ENCODE measurements at places on chromosomes 11 and 22.

GRCh38 chr22:22813126-22814075 is 74.2 kb upstream of the IGLL5 start:
- DNase-seq: no peak

DNA sequence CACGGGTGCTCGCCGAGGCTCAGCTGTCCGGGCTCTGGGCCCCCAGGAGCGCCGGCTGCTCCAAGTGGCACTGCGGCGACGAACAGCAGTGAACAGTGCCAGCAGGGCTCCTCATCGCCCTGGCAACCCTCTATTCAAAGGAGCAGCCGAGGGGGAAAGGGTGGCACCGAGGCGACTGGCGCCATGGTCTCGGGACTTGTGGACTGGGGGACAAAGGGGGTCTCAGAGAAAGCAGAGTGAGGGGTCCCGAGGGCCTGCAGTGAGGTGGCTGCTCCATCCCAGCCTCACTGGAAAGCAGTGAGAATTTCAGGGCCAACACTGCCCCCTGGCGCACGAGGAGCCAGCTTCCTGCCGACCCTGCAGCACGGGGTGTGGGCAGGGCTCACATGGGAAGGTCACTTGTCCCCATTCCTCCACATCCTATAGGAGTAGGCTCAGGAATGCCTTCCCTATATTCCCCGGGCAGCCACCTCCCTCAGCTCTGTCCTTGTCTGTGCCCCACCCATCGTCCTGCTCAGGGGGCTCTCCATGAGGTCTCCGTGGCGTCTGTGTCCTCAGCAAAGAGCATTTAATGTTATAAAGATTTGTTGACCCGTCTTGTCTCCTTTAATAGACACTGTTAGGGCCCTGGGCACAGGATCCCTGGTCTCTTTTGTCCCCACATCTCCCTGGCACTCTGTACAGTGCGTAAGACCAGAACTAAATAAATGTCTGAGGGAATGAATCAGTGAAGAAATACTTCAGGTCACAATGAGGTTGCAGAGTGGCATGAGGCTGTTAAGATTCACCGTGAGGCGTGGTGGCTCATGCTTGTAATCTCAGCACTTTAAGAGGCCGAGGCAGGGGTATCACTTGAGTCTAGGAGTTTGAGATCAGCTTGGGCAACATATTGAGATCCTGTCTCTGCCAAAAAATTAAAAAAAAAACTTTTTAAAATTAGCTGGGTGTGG is 26.4 kb downstream of the LRFN4 start:
- DNase-seq: peak; percentile 35

- no peak for DNase-seq
These were observed 32.9 kb downstream of the RBFOX2 start for GRCh38 chr22:35995772-35996171.

DNA sequence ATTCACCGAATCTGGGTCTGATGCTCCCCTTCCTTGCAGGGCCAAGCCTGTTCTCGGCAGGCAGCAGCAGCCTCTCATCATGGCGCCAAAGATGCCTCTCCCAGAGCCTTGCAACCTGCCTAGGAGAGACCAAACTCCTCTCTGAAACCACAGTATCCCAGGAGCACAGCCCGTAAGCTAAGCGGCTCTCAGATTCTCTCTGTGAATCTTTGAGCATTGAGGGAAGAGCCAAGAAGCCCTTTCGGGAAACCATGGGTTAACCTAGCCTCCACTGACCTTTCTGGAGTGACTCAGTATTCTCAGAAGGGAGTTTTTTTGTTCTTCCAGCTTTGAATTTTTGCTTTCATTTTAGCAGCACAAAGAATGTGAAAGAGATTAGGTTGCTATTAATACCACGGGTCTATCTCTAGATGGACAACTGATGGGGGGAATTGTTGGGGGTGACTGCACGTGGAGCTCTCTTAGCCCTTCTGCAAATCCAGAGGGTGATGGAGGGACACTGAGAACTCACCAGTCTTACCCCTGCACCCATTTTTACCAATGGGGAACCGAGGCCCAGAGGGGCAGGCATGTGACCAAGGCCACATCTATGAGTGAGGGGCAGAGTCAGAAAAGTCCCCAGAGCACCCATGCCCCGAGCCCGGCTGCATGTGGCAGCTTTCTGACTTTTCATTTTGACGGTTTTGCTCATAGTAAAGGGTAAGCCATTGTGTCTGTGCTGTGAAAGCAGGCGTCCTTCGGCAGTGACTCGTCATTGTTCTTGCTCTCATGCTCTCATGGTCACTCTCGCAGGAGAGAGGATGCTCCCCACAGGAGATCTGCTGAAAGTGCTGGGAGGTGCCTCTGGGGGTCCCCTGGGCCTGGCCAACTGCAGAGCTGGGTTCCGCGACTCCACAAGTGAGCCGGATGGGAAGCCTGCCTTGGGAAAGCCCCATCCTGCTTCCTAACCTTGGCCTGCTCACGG is 36.0 kb downstream of the IRAG1 start:
- DNase-seq: no peak

DNA sequence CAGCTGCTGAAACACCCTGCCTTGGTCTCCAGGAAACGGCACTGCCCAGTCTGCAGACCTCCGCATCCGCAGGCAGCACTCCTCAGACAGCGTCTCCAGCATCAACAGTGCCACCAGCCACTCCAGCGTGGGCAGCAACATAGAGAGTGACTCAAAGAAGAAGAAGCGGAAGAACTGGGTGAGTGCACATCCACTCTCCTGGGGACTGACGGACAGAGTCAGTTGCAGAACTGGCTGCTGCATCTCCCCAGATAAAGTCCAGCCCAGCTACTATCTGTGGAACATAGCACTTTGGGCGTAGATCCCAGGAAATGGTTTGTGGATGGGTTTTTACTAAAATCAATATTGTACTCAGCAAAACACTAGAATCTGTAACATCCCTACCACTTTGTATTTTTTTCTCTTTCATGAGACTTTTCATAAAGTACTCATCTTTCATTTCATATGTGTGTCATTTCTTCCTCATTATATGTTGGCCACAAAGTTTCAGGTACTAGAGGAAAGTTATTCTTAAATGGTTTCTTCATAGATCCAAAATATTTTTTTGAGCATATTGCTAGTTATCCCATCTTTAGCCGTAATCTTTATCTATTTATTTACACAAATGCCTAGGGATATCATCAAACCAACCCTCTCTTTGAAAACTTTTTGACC is 80.1 kb downstream of the DBX1 start:
- DNase-seq: no peak

DNA sequence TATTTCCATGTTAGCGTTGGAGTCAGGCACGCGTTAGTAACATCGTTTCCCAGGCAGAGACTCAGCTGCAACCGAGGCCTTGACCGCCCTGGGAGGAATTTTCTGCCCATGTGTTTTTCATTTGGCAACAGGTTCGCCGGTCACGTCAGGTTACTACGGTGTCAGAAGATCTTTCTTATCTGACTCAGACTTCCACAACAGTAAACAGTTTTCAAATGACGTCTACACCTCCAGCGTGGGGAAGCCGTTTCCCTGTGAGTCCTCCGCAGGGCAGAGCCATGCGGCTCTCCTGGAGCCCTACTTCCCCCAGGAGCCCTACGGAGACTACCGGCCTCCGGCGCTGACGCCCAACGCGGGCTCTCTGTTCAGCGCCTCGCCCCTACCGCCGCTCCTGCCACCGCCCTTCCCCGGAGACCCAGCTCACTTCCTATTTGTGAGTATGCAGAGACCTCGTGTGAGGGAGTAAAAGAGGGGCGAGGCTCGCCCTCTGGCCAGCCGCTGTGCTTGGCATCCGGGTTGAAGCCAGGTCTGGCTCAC is 14.3 kb upstream of the POU2AF3 start:
- no peak for DNase-seq

- no peak for DNase-seq
These were observed 20.3 kb upstream of the WNT7B start for GRCh38 chr22:45997077-45997776.

GRCh38 chr11:33775832-33776470 is 1.6 kb upstream of the FBXO3 start:
- no peak for DNase-seq

DNA sequence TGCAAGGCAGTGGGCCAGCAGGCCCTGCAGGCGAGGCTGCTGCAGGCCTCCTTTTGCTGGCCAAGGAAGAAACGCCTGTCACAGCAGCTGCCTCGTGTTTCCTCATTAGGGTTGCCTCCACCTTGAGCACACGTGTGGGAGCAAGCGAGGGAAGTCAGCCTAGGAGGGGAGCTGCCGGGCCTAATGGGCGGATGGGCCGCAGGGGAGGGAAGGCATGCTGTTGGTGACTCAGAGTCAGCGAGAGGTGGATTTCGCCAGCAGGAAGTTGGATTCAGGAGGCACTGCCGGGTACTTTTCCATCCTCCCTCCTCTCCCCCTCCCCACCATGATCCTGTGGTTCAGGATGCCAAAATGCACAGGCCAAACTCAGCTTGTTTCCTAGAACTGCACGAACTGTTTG is 498.7 kb downstream of the METTL15 start:
- DNase-seq: no peak

DNA sequence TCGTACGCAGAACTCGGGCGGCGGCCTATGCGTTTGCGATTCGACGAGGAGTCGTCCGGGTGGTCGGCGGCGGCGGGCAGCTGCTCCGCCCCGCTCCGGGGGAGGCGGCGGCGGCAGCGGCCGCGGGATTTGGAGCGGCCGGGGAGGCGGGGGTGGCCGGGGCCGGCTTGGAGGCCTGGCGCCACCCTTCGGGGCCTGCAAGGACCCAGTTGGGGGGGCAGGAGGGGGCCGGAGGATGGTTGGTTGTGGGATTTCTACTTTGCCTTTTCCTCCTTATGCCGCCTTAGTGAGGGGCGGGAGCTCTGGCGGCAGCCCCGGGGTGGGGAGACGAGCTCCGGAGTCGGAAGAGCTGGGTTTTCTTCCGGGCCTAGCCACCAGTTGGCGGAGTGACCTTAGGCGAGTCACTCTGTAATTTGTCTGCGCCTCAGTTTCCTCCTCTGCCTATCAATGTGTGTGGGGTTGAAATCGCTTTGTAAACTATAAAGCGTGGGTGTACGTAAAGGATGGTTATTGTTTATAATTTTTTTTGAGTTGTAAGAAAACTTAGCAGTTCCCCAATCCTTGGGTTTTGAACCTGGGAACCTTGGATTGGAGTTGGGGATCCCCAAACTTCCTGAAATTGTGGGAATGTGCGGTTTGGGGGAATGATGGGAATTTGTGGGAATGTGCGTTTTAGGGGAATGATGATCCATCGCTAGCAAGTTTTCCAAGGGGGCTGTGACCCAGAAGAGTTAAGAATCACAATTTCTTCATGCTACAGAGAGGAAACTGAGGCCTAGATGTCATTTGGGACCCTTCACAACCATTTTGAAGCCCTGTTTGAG is 679 bp downstream of the TUG1 start:
- DNase-seq: peak; percentile 27

DNA sequence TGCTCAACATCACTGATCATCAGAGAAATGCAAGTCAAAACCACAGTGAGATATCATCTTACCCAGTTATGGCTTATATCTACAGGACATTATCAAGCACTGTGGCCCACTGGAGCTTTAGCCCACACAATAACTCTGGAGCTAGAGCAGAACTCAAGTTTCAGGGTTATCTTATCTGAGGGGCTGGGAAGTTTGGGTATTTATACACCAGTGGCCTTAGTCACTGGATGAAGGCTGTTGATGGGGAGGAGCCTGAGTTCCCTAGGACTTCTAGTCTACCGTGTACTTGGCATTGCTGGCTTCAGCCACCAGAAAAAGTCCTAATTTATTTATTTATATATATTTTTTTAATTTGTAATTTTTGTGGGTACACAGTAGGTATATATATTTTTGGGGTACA is 19.3 kb downstream of the HSD17B12 start:
- no peak for DNase-seq

- DNase-seq: peak; percentile 43
These were observed 59.8 kb upstream of the WNT7B start for GRCh38 chr22:46036558-46037408.

- no peak for DNase-seq
These were observed 690.3 kb downstream of the FAM181B start for GRCh38 chr11:82043316-82043715.

DNA sequence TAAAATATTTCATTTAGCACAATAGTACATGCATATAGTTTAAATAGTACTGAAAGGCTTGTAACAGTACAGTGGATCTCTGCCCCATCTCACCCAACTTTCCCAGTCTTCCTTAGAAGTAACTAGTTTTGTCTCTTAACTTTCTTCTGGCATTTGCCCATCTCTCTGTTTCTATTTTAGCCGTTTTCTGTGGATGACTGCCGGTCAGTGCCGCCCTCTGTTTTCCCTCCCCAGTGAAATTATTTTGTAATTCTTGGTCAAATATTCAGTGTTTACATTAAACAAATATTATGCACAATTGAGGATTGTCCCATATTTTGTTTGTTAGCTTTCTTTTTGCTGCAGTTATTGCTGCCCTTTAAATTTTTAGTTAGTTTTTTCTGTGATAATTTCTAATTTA is 8.3 kb downstream of the PDHX start:
- no peak for DNase-seq

- DNase-seq: no peak
These were observed 1.1 kb downstream of the SHANK2 start for GRCh38 chr11:71251151-71251721.

GRCh38 chr11:78828676-78829075 is 254.0 kb upstream of the NARS2 start:
- no peak for DNase-seq

DNA sequence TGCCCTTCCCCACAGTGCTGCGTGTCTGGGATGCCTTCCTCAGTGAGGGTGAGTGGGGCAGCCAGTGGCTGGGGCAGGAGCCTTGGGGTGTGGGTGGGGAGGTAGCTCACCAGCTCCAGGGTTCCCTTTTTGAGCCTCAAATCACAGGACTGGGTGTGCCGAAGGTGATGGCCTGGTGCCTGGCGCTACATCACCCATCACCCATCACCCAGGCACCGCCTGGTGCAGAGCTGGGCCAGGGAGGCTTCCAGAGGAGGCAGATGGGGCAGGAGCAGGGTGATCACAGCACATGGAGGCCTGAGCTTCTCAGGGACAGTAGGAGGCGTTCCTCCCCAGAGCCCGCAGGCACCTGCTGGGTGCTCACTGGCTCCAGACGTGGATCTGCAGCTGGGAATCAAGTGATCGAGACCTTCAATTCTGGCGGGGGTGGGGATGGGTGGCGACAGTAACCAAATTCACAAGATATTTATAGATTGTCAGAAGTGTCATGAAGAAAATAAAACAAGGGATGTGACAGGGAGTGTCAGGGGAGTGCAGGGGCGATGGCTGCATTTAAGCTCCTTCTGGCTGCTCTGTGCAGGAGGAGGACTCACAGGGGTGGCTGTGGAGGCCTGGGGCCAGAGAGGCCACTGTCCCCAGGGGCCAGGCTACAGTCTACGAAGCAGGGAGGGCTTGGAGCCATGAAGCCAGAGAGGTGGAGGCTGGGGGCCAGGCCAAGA is 3.2 kb downstream of the TBC1D10C start:
- no peak for DNase-seq

DNA sequence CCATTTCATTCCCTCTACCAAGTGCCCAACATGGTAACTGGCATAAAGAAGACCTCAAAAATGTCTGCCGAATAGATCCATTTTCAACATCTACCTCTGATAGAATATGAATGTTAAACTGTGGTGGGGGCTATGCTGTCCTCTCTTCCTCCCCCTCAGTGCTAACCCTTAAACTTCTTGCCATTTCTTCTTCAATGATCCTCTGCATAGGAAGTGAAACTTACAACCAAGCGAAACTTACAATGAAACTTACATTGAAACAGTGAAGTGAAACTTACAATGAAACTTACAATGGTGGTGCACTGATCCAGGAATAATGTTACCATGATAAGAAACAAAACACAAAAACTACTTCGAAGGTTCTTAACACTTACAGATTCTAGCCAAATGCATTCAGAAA is 4.7 kb downstream of the RTCB start:
- DNase-seq: no peak

GRCh38 chr11:114929351-114930000 is 251.1 kb downstream of the NXPE2 start:
- no peak for DNase-seq

GRCh38 chr22:49676783-49677494 is 150.7 kb downstream of the BRD1 start:
- no peak for DNase-seq

Data from activated CD4-positive, alpha-beta T cell treated with anti-CD3 and anti-CD28 coated beads for 1 hour (primary cell).